ENCODE measurements at places on chromosomes 5 and 9.

- no peak for DNase-seq
Measured at GRCh38 chr5:157381746-157382145, 78.3 kb upstream of the NIPAL4 start.

DNA sequence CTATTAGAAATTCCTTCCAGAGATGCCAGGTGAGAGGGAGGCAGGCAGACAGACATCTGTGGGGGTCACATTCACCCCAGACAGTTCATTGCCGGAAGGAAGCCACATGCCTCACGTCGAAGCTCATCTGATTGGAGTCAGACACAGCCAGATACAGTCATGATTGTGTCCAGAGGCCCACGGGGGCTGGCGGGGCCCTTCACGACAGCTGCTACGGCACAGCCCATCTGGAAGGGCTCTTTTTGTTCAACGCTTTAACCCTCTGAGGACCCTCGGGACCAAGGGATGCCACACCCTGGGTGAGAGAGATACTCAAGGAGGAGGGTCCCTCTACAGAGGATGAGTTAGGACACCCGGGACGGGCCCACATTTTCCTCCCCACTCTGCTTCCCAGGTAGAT is 31.9 kb upstream of the GABRP start:
- DNase-seq = no peak

DNA sequence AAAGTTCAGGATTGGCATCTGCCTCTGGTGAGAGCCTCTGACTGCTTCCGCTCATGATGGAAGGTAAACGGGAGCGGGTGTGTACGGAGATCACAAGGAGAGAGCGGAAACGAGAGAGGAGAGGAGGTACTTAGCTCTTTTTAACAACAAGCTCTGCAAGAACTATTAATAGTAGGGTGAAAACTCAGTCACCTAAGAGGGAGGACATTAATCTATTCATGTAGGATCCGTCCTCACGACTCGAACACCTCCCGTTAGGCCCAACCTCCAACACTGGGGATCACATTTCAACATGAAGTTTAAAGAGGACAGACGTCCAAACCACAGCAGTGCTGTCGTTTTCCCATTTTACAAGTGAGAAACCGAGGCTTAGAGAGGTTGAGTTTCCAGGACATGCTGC is 173.7 kb downstream of the SLC28A3 start:
- DNase-seq = no peak

- peak; percentile 33 for DNase-seq
Measured at GRCh38 chr5:61333321-61333953, 1.4 kb downstream of the ZSWIM6 start.
